Occipital lobe (tissue), 3 donors: ENCODE measurements at places on chromosomes 12 and 14. TPM values are rescaled to one million over a fixed set of nuclear protein-coding genes. Genes with fewer than 3 reads are reported as not detected.

The FBLN5 gene
- 4.1 TPM for total RNA-seq

The KLRC3 gene
- 2.2 TPM for total RNA-seq

The PPP4R4 gene
- 0.31 TPM for total RNA-seq

The FSCB gene
- not detected for total RNA-seq

The C3AR1 gene
- total RNA-seq, result 3.1 TPM

The ETFBKMT gene
- total RNA-seq, result 3.4 TPM

The SOX5 gene
- total RNA-seq, result 209 TPM

The ERP27 gene
- not detected for total RNA-seq

The TSPAN19 gene
- 0.16 TPM for total RNA-seq

The OTOGL gene
- total RNA-seq, result 0.62 TPM

The AGAP2 gene
- 25.6 TPM for total RNA-seq

The DIO2 gene
- total RNA-seq, result 31.0 TPM

The GPR65 gene
- 0.47 TPM for total RNA-seq

The OR4K15 gene
- total RNA-seq, result not detected

The TAS2R31 gene
- 25.0 TPM for total RNA-seq

The GALNT8 gene
- 43.5 TPM for total RNA-seq

The CD163L1 gene
- total RNA-seq, result 1.7 TPM

The DPPA3 gene
- total RNA-seq, result not detected

The CCDC184 gene
- total RNA-seq, result 17.0 TPM

The SPIC gene
- total RNA-seq, result 0.16 TPM

The AHNAK2 gene
- total RNA-seq, result 20.6 TPM

The CCDC196 gene
- not detected for total RNA-seq

The RIN3 gene
- 1.4 TPM for total RNA-seq

The SLC25A47 gene
- not detected for total RNA-seq

The LTBR gene
- total RNA-seq, result 1.9 TPM

The GPR162 gene
- total RNA-seq, result 61.3 TPM

The KLRG1 gene
- 7.8 TPM for total RNA-seq

The VRTN gene
- not detected for total RNA-seq

The RPS26 gene
- 61.3 TPM for total RNA-seq

The ESPL1 gene
- total RNA-seq, result 1.7 TPM

The DIP2B gene
- 60.0 TPM for total RNA-seq

The NKX2-8 gene
- total RNA-seq, result not detected

The FOXA1 gene
- total RNA-seq, result not detected

The PTGER2 gene
- not detected for total RNA-seq

The DNAI7 gene
- 3.4 TPM for total RNA-seq

The RTL1 gene
- total RNA-seq, result not detected

The LALBA gene
- total RNA-seq, result 0.47 TPM

The TTC9 gene
- 22.9 TPM for total RNA-seq

The TMEM229B gene
- 23.9 TPM for total RNA-seq

The POTEG gene
- not detected for total RNA-seq

The SMIM41 gene
- not detected for total RNA-seq

The PPFIA2 gene
- 237 TPM for total RNA-seq

The SETD3 gene
- total RNA-seq, result 78.8 TPM

The GZMH gene
- total RNA-seq, result not detected

The MYO1H gene
- total RNA-seq, result 0.16 TPM

The ISM2 gene
- 0.78 TPM for total RNA-seq

The CNTN1 gene
- 385 TPM for total RNA-seq

The DCAF5 gene
- total RNA-seq, result 37.1 TPM

The APOLD1 gene
- 42.9 TPM for total RNA-seq

The FGD4 gene
- total RNA-seq, result 86.3 TPM

The SERPINA4 gene
- not detected for total RNA-seq

The STAC3 gene
- total RNA-seq, result 0.94 TPM

The CD69 gene
- total RNA-seq, result 0.62 TPM
